ENCODE measurements at places on chromosomes 7 and 10.

DNA sequence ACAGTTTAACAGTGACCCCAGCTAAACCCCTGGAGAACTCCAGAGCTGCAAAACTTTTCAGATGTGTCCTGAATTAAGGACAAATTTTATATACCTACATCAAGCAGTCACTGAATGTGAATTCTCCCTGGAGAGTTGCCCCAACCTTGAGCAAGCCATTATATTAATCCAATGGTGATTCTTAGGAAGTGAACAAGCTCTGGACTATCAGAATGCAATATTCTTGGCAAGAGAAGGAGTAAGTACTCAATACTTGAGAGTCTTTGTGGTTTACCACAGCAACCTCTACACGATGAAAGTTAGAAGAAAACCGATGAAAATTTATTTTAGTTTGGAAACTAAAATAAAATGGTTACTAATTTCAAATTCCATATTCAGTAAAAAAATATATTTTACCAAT is 19.3 kb upstream of the ZNF365 start:
- DNase-seq, result no peak

- no peak for DNase-seq
Measured at GRCh38 chr7:64868499-64868898, 34.6 kb upstream of the ZNF273 start.

DNA sequence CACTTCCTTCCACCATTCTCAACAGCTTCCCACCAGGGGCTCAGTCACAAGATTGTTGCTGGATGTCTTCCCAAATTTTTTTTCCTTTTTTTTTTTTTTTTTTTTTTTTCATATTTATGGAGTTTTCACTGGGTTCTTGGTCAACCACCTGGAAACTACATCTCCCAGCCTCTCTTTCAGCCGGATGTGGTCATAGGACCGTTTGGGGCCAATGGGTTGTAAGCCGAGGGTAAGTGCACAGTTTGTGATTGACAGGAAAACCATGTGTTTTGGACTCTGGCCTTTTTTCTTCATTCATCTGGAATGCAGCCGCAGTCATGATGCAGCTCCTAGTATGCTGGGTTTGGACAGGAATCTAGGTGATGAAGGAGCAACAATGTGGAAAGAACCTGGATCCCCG is 337.1 kb upstream of the FOXK1 start:
- no peak for DNase-seq

GRCh38 chr7:34327681-34328080 is 330.3 kb upstream of the NPSR1 start:
- DNase-seq, result peak; percentile 17

GRCh38 chr10:132246296-132246695 is 59.5 kb downstream of the DPYSL4 start:
- DNase-seq, result no peak

GRCh38 chr10:33820531-33820930 is 486.1 kb upstream of the NRP1 start:
- no peak for DNase-seq

GRCh38 chr7:29435167-29435566 is 128.5 kb upstream of the PRR15 start:
- DNase-seq, result no peak

DNA sequence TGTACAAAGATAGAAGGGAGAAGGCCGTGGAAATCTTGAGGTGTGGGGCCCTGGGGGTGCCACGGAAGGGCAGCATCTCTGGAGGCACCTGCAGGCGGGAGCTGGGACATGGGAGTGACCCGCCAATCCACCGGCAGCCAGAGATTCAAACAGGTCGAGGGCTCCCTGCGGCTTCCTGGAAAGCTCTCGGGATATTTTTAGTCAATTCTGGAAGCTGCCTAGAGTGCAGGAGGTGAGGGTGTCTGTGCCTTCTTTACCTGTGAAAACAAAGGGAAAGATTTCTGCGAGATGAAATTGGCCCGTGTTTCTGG is 16.6 kb downstream of the MNX1 start:
- DNase-seq, result no peak

GRCh38 chr10:102534333-102534732 is 30.6 kb downstream of the SUFU start:
- no peak for DNase-seq

- no peak for DNase-seq
Measured at GRCh38 chr10:122494833-122495232, 33.5 kb downstream of the HTRA1 start.

DNA sequence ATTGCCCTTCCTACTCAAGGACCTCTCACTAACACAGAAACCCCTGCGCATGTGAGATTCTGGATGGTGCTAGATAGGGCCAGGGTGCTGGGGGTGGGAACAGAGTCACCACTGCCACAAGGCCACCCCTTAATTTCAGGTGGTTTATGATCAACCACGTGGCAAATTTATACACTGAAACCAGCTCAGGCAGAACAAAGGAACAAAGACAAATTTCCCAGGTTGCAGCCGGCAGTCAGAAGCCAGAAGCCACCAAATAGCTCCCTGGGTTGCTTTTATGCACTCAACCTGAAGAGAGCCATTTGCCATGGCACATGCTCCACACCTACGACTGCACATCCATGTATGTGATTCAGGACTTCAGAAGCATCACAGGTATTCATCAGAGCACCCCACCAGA is 2.5 kb downstream of the VOPP1 start:
- DNase-seq, result no peak

DNA sequence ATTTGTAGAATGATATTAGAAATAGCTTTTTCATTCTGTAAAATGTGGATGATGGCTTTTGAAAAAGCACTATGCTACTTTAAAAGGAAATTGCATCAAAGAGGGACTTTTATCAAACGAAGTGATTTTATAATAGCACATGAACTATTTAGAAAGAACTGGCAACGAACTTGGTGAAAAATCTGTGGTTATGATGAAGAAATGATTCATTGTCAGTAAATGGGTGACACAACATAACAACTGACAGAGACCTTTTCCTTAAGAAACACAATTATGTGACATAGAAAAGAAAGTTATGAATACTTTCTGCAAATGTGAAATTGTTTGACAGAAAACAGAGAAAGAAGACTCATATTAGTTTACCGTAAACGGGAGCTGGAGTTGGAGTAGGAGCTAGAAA is 60.7 kb upstream of the LAMB4 start:
- DNase-seq, result no peak

- no peak for DNase-seq
Measured at GRCh38 chr10:84860855-84861254, 532.5 kb downstream of the CCSER2 start.

DNA sequence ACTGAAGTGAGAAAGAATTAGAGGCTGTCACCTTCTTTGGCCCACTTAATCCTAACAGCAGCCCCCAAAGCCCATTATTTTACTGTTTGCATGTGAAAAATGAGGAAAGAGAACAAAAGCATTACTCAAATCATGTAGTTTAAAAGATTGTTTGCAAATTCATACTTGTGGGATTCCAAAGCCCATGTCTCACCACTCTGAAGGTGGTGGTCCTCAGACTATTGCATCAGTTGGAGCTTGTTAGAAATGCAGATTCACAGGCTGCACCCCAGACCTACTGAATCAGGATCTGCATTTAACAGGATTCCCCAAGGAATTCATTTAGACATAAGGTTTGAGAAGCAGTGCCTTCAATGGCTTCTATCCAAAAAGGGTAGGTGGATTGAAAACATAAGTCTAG is 93.7 kb upstream of the PDE1C start:
- no peak for DNase-seq

DNA sequence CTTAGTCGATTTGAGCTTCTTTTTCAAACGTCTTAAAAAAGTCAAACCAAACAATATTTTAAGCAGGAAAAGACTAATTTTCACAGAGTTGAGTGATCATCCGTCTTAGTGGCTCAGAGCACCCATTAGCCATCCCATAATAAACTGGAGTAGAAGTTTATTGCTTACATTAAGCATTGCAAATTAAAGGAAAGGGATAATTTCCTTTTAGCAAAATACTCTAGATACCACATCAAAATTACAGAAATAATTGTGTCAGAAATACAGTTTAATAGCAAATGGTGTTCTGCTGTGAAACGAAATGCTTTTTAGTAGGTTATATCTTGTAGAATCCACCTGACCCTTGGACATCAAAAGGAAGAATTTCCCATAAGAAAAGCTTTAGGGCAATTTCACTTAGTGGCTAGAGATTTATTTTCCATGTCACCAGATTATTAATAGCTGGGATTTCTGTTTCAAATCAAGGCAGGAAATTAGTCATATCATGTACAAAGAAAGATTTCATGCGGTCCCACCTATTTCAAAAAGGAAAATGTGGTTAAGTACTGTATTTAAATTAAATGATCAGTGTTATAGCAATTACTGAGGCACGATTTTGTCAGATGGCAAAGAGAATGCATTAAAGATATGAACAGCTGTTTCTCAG is 96.2 kb downstream of the NPTX2 start:
- no peak for DNase-seq

- DNase-seq, result no peak
Measured at GRCh38 chr10:125738206-125738605, 18.7 kb downstream of the EDRF1 start.

GRCh38 chr7:112052498-112052897 is 153.7 kb downstream of the DOCK4 start:
- DNase-seq, result no peak

DNA sequence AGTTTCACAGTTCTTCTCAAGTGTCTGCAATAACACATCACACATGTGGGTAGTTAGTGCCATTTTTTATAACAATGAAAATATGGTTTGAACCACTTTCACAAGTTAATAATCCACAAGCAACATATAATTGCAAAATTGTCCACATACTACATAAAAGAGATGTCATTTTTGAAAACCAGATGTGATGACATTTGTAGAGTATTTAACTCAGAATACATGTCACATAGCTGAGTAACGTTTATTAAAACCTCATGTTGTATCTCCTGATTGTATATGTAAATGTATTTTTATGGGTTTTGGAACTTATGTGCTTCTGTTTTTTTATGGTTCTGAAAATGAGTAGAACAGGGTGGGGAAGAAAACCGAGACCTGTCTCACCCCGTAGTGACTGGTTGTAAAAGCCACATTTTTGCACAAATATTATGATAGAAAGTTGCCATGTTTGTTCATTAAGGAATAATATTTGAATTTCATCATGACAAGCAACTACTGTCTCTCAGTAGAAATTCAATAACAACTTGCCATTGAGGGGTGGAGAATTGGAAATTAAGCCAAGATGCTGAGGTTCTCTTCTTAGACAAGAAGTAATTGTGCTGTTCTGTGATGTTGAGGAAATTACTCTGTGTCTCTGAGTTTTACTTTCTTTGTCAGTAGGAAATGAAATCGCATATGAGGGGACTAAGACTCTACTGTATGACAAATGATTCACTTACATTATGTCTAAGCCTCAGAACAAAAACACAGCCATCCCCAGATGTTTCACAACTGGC is 29.2 kb upstream of the EGFR start:
- no peak for DNase-seq

- DNase-seq, result no peak
Measured at GRCh38 chr7:83072576-83073517, 89.8 kb downstream of the PCLO start.

DNA sequence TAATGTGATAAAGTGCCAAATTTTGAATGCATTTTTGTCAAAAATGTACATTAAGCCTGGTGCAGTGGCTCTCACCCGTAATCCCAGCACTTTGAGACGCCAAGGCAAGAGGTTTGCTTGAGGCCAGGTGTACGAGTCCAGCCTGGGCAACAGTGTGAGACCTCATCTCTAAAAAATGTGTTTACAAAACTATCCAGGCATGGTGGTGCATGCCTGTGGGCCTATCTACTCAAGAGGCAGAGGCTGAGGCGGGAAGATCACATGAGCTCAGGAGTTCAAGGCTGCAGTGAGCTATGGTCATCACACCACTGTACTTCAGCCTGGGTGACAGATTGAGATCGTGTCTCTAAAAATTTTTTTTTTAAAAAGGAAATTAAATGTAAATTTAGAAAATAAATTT is 18.5 kb upstream of the MGMT start:
- no peak for DNase-seq

GRCh38 chr10:121460733-121461132 is 137.5 kb downstream of the FGFR2 start:
- no peak for DNase-seq

- DNase-seq, result no peak
Measured at GRCh38 chr7:27895551-27895950, 155.6 kb downstream of the TAX1BP1 start.

DNA sequence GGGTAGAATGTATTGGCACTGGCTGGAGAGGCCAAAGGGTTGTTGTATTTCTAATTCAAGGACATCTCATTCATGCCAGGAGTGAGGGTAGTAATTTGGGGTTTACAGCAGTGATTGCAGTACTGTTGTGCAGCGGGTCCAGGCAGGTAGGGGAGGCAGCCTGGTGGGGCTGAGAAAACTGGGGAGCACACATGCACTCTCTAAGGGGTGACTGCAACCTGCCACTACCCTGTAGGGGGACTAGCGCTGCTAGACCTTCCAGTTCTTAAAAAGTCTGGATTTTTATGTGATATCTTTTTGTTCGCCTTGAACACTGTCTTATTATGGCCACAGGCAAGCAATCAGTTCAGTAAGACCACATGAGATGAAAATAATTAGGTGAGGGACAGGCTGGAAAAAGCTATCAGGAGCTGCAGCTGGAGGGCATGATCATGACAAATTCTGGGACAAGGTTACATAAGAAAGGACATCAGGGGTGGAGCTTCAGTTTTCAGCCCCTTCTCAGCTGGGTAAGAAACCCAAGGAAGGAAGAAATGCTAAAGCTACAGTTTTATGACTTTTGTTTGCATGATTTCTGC is 149.0 kb downstream of the ARHGAP21 start:
- no peak for DNase-seq
